Suppressor macrophage treated with lipopolysaccharide for 4 hours (primary cell): ENCODE measurements at places on chromosomes 2 and 18.
A peak's percentile ranks its signal among the peaks of the same experiment; 100 is the strongest.

DNA sequence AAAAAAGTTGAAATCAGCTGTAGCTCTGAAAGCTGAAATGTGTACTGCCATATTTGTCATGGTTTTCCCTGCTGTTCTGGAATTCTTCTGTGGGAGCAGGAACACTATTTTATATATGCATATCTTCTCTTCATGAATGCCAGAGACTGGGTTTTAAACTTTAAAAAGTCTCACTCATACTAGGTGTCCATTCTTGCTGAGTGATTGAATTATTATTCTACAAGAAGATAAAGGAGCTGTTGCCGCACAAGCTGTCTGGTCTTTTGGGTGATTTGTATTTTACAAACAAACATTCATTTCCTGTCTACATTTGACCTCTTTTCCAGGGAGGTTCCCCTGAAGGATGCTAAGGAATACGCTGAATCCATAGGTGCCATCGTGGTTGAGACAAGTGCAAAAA, 40.5 kb upstream of the TXNDC2 start:
- no peak for DNase-seq

DNA sequence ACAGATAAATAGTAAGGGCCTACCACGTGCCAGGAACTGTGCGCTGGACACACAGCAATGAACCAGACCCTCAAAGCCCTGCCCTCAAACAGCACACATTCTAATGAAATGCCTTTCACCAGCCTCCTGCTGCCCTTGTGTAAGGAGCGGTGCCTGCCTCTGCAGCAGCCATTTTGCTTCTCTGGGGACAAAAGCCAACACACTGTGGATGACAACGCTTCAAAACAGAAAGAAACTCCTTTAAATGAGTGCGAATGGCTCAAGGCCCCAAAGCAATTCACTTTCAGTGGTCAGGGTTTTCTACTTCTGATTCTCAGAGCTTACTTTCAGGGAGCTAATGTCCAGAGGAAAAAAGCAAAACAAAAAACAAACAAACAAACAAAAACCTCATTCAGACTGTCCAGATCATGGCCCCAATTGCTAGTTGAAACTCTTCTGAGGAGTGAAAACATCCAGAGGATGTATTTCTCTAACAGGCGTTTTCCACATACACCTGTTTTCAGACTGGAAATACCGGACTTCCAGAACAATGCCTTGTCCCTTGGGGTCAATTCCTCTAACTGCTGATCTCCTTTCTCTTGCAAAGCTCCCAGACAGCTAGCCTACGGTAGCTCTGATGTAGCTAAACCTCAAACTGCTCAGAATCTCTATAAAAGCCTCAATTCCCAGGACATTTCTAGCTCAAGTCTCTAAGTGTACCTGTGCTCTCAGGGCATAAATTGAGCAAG, 323.3 kb upstream of the ZNF521 start:
- DNase-seq: no peak

DNA sequence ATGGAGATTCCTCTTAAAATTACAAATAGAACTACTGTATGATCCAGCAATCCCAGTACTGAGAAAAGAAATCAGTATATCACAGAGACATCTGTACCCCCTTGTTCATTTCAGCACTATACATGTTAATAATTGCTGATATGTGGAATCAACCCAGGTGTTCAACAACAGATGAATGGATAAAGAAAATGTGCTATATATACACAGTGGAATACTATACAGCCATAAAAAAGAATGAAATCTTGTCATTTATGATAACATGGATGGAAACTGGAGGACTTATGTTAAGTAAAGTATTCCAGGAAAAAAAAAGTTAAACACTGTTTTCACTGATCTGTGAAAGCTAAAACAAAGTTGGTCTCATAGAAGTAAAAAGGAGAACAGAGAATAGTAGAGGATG, 124.7 kb downstream of the TAF4B start:
- DNase-seq: no peak

GRCh38 chr18:52577795-52578194, 237.8 kb downstream of the DCC start:
- DNase-seq: no peak

GRCh38 chr2:100964681-100965169, 37.4 kb upstream of the RPL31 start:
- DNase-seq: no peak

GRCh38 chr18:62434798-62435197, 88.0 kb upstream of the ZCCHC2 start:
- DNase-seq: no peak

DNA sequence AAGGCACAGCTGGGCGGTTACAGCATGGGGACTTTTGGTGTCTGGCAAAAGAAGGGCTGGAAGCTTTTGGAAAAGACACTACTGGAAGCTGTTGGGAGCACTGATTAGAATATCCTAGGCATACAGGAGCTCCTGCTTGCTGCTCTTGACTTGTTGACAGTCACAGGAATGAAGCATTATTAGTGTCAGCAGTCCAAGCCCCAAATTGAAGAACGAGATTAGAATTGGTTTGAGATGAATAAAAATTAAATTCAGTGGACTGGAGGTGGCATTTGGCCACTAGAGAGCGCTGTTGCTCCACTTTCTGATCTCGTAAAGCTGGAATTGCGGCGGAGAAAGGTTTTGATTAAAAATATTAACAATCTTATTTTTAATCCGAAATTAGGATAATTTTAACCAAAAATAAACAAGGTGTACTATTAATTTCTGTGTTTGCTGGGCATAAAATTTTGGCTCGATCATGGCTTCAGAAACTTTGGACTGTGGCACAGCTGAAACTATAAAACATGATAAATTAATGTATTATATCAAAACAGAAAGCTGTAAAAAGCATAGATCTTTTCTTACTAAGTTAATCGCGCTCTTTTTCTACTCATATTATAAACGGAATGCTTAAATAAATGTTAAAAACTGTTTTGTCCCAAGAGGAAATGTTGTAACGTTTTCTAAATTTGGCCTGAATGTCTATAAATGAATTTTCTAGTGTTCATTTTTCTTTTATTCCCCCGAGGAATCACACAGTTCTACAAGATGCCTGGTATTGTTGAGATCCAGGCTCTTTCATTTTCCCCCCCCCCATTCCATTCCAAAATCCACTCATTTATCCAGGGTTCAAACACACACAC, 2.4 kb upstream of the HOXD8 start:
- peak; percentile 81 for DNase-seq

DNA sequence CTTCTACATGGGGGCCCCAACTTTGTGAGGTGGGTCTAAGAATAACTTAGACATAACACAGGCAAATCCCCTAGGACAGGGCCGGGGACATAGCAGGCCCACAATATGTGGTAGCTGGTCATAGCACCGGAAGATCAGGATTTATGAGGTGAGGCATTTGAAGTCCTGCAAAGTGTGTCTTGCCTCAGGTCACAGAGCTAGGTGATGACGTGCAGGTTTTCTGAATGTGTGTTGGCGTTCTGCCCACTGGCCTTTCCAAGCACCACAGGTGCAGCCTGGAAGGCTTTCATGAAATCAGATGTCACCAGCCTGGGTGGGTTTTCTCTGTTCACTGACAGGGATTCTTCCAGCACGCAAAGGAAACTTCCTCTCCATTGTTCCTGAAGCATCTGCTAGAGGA, 119.1 kb downstream of the LRATD1 start:
- DNase-seq: no peak

DNA sequence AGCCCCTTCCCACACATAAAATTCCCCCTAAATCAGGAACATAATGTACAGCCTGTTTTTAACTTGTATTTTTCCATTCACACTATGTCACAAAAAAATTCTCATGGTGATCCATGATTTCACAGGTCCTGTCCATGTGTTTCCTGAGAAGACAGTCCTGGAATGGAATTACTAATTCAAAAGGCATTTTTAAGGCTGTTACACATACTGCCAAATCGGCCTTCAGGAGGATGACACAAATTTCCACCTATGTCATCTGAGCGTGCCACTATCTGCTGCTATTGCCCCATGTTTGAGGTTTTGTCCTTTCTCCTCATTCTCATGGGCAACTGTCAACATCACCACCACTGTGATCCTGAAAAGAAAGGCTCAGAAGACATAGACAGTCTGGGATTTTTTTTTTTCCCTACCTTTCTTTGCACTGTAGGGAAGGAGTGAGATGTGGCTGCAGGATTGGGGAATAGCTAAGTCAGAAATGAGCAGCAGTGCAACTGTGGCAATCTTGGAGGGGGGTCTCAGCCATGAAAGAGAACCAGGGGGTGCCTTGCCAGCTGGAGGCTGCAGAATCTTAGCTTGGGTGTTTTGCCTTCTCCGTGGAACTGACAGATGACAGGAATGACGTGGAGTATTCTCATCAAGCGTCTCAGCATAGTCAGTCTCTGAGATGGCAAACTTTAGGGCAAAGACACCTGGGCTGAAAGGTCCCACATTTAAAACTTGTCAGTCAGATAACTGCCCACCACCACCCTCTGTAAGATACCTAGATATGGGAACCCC, 73.4 kb downstream of the MARCHF4 start:
- DNase-seq: no peak

GRCh38 chr2:186925514-186925913, 76.5 kb upstream of the ZSWIM2 start:
- DNase-seq: no peak

DNA sequence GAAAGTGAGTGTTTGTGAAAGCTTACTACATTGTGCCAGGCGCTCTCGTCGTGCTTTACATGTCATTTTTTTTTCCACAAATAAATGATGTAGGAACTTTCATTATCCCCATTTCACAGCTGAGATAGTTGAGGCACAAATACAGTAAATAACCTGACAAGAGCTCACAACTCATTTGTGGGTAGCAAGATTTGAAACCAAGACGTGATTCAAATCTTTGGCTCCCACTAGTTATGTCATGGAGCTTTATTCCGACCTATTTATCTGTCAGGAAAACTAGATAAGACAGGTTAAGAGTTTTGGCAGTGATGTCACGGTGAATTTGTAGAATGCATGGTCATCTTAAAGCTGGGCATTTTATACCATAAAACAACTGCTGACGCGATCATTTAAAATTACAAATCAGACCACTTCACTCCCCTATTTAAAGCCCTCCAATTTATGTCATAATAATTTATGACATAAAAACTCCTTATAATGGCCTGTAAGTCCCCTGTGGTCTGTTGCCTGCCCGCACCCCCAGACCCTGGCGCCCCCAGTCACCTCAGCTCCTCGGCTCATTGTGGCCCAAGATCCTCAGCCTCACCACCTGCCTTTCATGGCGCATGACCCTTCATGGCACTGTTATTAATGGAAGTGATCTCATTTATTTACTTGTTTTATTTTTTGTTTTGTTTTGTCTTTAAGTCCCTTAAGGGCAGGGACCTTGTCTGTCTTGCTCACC, 678 bp upstream of the ZNF24 start:
- no peak for DNase-seq

DNA sequence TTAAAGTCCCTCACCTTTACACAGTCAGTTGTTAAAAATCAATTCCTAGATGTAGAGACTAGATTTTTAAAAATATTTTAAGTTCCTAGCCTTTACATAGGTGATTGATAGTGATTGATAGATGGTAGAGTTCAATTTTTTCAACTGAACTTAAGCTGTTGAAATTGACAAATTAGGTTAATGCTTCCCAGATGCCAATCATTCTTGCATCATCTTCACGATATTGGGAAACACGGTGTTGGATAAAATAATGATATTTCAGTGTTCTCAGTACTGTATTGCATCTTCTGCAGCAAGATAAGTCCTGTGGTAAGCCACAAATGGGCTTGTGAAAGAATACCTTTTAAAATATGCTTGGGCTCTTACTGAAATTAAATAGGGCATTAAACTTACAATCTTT, 667.6 kb downstream of the STK39 start:
- no peak for DNase-seq

- DNase-seq: peak; percentile 9
Observed at GRCh38 chr2:205763708-205764211, 81.5 kb downstream of the NRP2 start.

GRCh38 chr18:27355308-27355707, 170.2 kb upstream of the CHST9 start:
- no peak for DNase-seq

GRCh38 chr2:59680863-59681262, 872.6 kb downstream of the BCL11A start:
- no peak for DNase-seq

DNA sequence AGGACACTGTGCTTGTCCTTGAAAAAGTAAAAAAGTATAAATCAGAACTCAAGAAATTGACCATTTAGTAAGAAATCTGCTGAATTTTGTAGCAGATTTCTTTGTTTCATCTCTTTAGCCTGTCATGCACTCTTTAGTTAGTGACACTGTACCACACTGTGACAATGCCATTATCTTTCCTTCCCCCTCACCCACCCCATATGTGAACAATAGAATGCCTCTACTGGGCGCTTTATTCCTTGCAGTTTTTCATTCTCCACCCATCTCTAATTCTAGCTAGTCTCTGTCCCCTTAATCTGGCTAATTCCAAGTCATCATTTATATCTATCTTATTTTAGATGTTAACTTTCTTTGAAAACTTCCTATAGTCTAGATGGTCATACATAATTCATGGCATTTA, 241.0 kb downstream of the LRP1B start:
- DNase-seq: no peak

DNA sequence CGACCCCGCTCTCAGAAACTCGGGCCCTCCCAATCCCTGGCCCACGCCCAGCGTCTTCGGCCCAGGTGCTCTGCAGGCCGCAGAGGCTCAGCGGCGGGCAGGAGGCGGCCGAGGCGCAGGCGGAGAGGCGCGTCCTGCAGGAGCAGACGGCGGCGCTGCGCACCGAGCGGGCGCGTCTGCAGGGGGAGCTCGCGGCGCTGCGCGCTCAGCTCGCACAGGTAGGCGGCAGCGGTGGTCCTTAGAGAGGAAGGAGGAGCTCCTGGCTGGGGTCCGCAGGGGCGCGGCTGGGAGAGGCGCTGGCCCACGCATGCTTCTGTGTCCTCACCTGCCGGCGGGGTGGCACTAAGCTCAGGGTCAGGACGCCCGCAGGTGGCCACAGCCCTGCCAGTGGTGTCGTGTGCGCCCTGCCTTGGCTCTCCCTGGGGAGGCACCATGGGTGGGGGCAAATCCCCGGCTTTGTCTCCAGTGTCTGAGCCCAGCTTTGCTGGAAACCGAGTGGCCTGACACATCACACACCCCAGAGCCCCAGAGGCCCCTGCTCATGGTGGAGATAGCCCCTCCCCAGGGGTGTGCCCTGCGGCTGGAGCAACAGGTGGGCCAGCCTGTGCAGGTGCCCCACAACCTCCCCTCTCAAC, 14.9 kb upstream of the SNED1 start:
- DNase-seq: peak; percentile 29

GRCh38 chr18:75923169-75923568, 495.7 kb upstream of the SMIM21 start:
- DNase-seq: no peak

DNA sequence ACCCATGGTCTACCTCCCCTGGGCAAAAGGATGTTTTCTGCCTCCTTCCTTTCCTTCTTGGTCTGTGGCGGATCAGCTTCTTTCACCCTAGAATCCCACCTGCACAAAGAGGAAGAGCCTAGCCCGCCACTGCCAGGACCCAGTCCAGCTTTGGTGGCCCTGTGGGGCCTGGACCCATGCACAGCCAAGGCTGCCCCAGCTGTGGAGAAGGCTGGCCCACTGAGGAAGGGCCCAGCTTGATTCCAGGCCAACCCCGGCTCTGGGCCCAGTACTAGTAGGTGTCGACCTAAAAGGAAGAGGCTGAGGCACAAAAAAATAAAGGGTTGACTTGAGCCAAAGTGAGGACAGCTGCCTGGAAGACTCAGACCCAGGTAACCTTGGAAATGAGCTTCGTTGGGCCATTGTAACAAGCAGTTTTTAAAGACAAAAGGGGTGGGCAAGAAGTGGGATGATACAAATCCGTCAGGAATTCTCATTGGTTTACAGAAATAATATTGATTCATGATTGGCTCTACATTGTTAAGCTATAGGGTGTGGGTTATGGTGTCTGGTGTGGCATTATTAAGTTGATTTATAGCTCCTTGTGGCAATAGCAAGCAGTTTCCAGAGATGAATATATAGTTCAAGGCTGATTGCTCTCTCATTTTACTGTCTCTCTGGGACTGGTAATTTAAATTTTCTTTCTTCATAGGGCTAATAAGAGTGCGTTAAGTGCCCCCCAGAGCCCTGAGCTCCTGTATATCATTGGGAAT, 29.8 kb upstream of the MAL start:
- no peak for DNase-seq
